ENCODE measurements at places on chromosomes 16 and 17.

GRCh38 chr17:66272811-66273585 is 29.4 kb upstream of the PRKCA start:
- DNase-seq: no peak

DNA sequence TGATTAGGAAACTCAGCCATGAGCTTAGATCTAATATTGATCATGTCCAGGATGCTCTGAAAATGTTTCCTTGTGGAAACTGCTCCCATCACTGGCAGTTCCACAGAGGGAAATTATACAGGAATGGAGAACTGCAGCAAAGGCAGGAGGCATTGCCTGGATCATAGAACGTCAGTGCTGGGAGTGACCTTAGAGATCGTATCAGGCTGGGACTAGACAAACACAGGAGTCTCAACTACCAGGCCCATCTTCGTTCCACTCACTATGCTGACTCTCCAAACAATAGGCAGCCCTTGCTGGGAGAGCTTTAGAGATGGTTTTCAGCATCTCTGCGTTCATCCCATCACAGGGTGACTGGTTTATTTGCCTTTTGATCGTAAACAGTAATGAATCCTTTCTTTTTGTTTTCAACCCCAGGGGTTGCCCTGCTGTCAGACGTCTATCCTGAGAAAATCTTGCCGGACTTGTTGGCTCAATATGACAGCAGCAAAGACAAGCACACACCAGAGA is 130.3 kb downstream of the TANGO6 start:
- DNase-seq: no peak

DNA sequence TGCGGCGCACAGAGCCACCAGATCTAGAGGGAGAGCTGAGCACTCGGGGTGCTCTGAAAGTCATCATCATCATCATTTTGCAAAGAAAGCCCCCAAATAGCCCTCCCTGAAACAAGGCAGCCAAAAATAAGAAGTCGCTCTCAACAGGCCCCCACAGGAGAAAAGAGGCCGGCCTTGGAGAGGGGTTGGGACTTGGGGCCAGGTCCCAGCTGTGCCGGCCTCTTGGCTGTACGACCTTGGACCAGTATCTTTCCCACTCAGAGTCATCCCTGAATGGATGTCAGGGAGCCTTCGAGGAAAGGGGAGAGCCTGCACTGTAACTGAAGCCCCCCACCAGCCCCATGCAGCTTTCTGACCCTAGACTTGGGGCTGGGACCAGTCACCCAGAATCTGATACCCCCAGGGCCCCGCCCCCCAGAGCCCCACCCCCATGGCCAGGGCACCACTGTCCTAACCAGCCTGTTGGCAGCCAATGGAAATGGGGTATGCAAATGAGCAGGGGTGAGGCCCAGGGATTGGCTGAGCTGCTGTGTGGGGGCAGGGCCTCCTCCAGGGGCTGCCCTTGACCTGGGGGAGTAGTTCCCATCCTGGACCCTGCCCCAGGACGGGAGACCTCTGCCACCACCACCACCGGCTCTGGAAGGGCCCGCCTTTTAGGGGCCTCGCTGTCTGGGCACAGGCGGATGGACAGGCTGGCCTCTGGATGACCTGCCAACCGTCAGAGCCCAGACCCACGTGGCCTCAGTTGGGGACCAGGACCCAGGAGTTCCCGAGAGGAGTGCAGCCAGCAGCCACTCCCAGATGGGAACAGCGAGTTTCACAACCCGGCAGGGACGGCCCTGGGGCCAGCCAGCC is 15.4 kb downstream of the ZFPM1 start:
- DNase-seq: no peak

- no peak for DNase-seq
Measured at GRCh38 chr16:83212301-83212841, 585.6 kb downstream of the CDH13 start.

- no peak for DNase-seq
Measured at GRCh38 chr17:49224198-49224996, 6.2 kb downstream of the PHOSPHO1 start.

GRCh38 chr16:78100112-78100467 is 636 bp downstream of the WWOX start:
- DNase-seq: no peak

- DNase-seq: no peak
Measured at GRCh38 chr16:52076801-52077201, 470.1 kb downstream of the TOX3 start.

GRCh38 chr16:12951392-12951791 is 50.0 kb downstream of the SHISA9 start:
- DNase-seq: peak; percentile 36

- no peak for DNase-seq
Measured at GRCh38 chr16:27327586-27327915, 13.8 kb downstream of the IL4R start.

- DNase-seq: no peak
Measured at GRCh38 chr16:67647681-67648080, 2.7 kb downstream of the CARMIL2 start.

DNA sequence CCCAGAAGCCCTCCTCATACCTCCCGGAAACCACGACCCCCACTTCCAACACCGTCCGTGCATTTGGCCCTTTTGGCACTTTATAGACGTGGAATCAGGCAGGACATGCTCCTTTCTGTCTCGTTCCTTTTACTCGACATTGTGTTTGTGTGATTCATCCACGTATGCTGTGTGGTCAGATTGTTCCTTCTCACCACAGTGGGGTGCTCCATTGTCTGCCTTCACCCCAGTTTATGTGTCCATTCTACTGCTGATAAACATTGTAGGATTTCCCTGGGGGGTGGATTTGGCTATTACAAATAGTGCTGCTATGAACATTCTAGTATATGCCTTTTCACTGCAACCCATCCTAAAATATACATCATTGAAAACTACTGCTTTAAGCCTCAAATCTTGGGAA is 28.9 kb upstream of the RPH3AL start:
- DNase-seq: no peak

DNA sequence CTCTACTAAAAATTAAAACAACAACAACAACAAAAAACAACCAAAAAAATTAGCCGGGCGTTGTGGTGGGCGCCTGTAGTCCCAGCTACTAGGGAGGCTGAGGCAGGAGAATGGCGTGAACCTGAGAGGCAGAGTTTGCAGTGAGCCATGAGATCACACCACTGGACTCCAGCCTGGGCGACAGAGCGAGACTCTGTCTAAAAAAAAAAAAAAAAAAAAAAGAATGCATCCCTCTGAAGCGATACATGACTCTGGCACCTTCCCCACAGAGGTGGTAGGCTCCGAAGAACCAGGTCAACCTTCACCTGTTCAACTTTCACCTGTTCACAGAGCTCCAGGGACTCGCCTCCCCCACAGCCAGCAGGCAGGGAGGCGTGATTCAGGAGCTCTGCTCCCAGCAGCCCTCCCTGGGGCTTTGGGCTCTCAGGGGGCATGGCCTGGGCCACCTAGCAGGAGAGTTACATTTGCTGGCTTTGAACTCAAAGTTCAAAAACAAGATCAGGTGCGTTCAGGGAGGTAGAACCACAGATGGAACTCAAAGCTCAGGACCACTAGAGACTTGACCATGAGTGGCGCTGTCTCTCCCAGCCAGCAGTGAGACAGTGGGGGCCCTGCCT is 5.6 kb downstream of the VAC14 start:
- no peak for DNase-seq

- DNase-seq: no peak
Measured at GRCh38 chr17:4433515-4434031, at the start of gene SPNS3. Gene SPNS3, plus strand, starts transcription at chr17:4433940. Its CDS starts 28 bp downstream, at chr17:4433968.

GRCh38 chr16:88454523-88454947 is 1.5 kb downstream of the ZFPM1 start:
- DNase-seq: no peak

DNA sequence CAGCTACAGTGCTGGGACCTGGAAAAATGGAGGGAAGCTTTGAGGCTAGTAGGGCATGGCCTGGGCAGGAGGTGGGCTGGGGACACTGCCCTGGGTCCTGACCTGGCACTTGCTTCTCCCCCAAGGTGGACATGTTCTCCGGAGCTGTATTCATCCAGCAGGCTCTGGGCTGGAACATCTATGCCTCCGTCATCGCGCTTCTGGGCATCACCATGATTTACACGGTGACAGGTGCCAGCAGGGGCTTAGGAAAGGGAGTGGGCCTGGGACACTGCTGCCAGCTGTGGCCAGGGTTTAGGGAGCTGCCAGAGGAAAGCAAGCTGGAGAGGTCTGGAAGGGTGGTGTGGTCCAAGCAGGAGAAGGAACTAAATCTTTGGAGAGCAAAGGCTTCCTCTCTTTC is 3.1 kb downstream of the SLC5A2 start:
- no peak for DNase-seq

- no peak for DNase-seq
Measured at GRCh38 chr17:16975277-16975651, 3.3 kb upstream of the TNFRSF13B start.

DNA sequence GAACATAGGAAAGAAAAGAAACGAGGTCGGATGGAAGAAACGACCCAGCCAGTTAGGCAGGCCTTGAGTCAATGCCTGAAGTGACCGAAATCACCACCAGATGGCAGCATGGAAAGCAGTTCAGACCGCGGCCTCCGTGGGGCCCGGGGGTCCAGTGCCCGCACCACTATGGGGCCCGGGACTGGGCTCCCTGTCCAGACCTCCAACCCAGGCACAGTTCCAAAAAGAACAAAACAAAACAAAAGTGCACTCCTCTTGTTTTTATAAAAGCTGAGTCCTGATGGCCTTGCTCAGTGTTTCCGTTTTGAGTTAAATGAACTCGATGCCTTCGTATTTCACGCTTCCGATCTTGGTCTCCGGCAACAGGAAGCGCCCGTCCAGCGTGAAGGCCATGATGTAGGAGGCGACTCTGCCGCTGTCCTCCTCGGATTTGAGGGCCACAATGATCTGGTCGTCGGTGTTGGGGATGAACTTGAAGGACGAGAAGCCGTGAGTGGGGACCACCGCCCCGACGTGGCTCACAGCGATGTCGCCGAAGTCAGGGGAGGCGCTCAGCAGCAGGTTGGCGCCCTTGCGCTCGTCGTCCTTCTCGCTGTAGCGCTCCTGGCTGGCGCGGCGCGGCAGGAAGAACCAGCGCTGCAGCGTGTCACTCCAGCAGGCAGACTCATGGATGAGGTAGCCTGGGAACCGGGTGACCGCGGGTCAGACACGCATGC is 13.7 kb upstream of the LGALS3BP start:
- DNase-seq: peak; percentile 53

DNA sequence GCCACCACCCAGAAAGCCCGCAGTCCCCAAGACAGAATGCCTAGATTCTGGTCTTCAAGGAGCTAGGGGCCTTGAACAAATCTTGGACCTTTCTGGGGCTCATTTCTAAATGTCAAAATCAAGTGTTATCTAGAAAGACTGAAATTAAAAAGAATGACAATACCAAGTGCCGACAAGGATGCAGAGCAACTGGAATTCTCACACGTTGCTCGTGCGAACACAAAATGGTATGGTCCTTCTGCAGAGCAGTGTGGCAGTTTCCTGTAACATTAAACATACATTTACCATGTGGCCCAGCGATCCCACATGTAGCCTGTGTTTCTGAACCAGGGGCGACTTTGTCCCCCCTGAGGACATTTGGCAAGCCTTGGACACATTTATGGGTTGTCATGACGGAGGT is 137.9 kb downstream of the GAS7 start:
- no peak for DNase-seq

GRCh38 chr17:80804466-80804865 is 187.2 kb upstream of the CHMP6 start:
- no peak for DNase-seq

DNA sequence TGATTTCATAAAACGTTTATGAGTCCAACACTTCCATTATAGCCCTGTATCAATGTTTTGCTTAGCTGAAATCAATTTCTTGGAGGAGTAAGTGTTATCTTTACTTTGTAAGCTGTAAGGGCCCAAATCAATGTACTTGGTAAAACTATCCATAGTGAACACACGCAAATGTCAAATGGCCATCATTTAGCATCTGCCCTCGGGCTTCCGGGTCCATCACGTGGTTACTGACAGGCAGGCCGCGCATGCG is 687 bp upstream of the NARF start:
- DNase-seq: no peak

DNA sequence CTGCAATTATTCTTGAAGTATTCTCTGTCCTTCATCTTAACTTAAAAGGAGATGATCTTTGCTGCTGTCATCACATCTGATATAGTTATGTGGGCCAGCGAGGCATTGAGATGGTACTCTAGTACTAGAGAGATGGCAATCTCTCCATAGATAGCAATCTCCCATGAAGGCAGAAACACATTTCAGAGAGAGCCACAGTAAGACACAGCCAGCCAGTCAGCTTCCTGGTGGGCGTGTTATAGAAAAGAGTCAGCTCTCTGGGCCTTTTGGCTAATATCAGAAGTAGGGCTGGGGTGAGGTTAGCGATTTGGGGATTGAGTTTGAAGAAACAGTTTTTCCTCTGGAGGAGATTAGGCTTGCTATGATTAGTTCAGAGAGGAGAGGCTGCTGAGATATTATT is 22.6 kb upstream of the EFCAB13 start:
- DNase-seq: no peak

DNA sequence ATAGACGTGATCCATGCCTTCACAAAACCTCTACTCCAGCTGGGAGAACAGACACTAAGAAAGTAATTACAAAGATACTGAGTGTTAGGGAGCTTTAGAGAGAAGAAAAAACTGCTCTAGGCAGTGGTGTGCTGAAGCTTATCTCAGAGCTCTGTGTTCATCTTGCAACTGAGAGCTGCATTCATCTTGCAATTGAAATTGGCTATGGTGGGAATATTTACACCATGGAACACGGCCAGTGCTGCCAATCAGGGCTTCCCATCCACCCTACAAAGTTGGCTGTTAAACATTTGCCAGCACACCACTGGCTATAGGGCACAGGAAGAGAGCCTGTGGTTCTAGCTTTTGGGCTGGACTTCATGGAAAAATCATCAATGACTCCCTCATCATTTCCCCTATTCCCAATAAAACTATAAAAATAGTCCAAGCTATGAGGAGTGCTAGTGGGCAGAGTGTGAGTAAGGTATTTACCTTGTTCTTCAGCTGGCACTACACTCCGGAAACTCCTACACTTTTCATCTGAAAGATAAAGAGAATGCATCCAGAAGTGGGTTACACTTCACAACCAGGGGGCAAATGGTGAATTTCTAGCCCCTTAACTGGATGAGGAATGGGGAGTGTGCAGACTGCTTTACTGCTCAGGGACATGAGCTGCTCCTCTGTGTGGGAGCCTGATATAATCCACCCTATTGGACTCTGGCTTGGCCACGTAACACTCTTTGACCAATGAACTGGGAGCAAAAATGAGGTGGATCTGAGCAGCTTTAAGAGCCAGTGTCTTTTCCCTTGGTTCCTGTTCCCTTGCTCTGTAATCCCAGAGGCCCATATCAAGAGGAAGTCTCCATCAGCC is 11.6 kb downstream of the GSG1L2 start:
- DNase-seq: no peak

GRCh38 chr17:74288785-74289184 is 14.8 kb downstream of the DNAI2 start:
- no peak for DNase-seq

- DNase-seq: no peak
Measured at GRCh38 chr16:25340973-25341372, 83.3 kb upstream of the ZKSCAN2 start.

- DNase-seq: no peak
Measured at GRCh38 chr17:41428591-41429291, 4.4 kb upstream of the KRT37 start.

GRCh38 chr17:21194226-21194625 is 19.7 kb downstream of the TMEM11 start:
- DNase-seq: no peak

All from left kidney (tissue), 8 donors.